MM.1S (cell line): ENCODE measurements at places on chromosomes 5 and 9.
A peak's percentile ranks its signal among the peaks of the same experiment; 100 is the strongest.

DNA sequence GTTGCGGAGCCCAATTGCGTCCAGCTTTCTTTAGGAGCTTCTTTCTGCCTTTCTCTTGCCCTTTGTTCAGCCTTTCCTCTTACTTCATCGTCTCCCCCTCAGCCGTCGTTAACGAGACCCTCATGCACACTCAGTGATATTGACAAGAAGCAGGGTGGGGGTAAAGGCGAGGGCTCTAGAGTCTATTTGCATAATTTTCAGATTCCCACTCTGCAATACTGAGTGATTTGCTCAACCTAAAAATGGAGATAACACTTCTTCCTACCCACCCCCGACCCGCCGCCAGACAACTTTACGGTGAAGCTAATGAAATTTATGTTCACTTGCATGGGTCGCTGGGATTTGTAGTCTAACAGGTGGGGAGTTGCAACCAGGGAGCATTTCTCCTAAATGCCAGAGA lies 1.3 kb upstream of the TBC1D2 start:
- peak; percentile 37 for DNase-seq

DNA sequence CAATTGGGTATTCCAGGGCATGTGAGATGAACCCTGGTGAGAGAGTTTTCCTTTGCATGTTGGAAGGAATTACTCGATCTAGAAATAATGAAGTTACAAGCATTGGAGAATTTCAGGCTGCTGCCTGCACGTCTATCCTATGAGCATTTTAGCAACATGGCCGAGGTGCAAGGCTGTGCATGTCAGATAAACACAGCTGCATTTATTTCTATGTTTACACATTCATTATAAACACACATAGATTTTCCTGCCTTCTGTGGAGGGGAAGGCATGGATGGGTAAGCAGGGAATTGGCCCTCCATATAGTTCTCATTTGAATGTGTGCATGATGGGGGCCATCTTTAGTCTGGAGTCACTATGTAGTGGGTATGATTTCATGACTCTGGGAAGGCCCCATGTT lies 42.3 kb downstream of the AOPEP start:
- DNase-seq: no peak

DNA sequence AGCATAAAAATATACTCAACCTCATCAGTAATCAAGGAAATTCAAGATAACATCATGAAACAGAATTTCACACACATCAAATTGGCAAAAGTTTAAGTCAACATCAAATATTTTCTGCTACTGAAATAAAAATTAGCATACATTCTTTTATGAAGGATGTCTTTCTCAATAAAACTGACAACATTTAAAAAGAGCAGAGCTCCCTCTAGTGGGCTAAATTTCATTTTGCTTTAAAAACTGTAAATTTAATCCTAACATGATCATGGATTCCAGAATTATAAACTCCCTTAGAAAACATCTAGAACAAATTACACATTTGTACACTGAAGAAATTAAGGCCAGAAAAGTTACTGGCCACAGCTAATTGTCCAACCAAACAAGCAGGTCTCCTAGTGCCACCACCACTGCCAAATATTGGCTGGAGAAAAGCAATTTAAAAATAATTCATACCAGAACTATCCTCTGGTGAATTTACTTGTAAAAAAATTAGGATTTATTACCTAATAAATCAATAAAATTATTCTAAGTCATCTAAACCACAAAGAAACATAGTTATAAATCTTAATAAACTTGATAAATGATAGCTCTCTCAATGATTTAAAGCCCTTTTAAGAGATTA lies 31.2 kb downstream of the DEPDC1B start:
- DNase-seq: peak; percentile 38

- no peak for DNase-seq
Observed at GRCh38 chr5:162512935-162513565, 445.5 kb downstream of the GABRG2 start.
